ENCODE measurements at places on chromosomes 13 and 19.
A peak's percentile ranks its signal among the peaks of the same experiment; 100 is the strongest.

DNA sequence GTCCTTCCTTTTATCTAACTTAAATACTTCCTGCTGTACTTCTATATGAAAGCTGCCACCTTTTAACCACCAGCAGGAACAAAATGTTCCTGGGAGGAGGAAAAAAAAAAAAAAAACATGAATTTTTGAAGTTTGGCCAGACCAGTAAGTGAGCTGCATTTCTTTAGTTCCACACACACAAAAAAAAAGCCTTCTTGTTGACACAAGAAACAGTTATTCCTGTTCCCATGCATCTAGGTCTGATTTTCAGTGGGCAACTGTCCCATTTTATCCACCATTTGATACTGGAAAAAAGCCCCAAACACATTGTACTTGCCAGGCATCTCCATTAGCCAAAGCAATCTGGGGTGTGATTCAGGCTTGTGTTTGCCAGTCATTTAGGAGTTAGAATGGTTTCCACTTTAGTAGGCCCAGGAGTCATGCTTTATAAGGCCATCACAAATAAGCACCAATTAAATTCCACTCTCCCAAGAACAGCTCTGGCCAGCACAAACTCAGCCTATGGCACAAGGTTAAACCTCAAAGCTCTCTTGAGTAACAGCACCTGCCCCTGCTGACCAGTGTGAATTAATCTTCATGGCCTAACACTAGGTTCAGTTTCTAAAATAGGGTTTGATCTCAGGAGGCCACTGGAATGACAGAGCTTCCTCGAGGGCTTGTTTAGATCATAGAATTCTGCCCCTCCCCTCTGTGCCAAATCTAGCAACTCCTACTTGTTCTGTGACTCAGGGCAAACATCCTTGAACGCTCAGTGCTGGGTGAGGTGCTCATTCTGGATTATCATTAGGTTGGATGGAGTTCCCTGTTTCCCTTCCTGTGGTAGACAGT lies 67.1 kb downstream of the NUFIP1 start:
- DNase-seq = no peak

DNA sequence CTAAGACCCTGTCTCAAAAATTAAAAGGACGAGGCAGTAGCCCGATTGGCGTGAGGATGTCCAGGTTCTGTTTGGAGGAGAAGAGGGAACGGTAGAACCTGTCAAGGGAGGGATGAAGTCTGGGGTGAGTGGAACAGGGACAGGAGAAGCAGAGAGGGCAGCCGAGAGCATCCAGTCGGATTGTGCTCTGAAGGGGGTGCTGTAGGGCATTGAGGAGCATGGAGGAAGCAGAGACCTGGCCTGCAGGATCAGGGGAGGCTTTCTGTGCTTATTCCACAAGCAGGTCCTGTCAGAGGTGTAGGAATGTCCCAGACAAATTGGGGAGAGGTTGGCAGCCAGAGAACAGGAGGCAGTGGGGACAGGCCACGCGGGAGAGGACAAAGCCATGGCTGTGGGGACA lies 14.1 kb downstream of the AP2A1 start:
- no peak for DNase-seq

DNA sequence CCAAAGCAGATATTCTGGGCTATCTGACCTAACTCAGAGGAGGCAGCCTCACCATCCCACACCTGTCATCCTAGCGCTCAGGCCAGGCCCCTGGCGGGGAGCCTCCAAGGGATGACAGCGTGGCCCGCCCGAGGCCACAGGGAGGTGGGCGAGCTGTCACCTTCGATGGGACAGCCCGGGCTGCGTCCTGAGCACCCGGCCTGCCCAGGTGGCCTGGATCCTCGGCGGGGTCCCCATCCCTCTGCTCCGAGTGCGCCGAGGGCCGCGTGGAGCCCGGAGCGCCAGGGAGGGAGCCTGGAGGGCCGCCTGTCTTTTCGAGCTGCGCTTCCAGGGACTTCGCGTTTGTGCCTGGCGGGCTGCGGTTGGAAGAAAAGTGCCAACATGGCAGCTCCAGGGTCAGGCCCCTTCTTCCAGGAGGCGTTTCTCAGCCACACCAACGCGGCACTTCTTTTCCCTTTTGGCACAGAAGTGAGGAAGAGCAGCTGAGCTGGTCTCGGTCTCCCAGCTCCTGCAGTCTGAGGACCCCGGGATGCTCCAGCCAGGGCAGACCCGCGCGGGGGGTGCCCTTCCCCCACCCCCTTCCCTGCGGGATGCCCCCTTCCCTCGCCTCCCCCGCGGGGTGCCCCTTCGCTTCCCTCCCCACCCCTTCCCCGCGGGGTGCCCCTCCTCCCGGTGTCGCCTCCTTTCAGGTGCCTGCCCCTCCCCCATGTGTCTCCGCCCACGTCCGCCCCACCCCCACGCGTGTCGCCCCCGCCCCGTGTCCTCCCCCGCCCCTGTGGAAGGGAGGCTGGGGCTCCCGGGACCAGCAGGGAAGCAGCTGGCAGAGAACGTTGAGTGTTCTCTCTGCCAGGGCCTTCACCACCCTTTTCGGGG lies 42.3 kb downstream of the GJA3 start:
- DNase-seq = no peak

GRCh38 chr19:27776524-27776923 lies 1436.4 kb downstream of the UQCRFS1 start:
- DNase-seq = no peak

- DNase-seq = no peak
Observed at GRCh38 chr13:85666356-85666755, 132.9 kb downstream of the SLITRK6 start.

- DNase-seq = no peak
Observed at GRCh38 chr13:74794147-74794546, 659.9 kb upstream of the KLF12 start.

- DNase-seq = no peak
Observed at GRCh38 chr19:18856385-18857126, 24.8 kb downstream of the UPF1 start.

DNA sequence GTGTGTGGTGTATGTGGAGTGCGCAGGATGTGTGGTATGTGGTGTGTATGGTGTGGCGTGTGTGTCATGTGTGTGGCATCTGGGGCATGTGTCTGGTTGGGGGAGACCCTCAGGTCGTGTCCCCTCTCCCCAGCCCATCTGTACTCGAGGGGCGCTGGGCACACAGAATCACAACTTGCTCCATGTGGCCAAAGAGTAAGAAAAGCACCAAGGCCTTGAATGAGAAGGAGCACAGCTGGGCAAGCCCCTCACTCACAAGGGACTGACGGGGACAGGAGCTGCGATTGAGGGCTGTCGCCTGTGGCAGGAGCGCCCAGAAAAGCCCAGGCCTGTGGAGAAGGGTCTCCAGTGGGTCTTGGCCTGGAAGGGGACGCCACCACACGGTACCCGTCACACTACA lies 62.8 kb downstream of the PEPD start:
- DNase-seq = no peak

DNA sequence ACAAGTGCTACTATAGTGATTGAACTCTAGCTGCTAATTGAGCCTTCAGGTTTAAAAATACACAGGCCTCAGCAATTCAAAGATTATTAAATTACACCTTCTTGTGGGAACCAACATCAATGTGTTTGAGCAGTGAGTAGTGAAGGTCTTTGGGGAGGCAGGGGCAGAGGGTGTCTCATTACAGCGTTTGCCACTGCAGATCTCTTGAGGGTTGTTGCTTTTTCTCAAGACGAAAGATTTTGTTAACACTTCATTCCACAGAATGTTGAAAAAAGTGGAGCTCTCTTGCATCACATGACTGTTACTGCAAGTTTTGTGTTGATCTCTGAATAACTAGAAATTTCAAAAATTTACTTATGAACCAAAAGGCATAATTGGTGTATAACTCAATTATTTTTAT lies 253.6 kb downstream of the ATP8A2 start:
- no peak for DNase-seq

- DNase-seq = no peak
Observed at GRCh38 chr19:18636969-18637629, at the start of gene KLHL26. TSS of gene KLHL26 (plus strand) at chr19:18637028. CDS start at chr19:18637055, 27 bp downstream.

DNA sequence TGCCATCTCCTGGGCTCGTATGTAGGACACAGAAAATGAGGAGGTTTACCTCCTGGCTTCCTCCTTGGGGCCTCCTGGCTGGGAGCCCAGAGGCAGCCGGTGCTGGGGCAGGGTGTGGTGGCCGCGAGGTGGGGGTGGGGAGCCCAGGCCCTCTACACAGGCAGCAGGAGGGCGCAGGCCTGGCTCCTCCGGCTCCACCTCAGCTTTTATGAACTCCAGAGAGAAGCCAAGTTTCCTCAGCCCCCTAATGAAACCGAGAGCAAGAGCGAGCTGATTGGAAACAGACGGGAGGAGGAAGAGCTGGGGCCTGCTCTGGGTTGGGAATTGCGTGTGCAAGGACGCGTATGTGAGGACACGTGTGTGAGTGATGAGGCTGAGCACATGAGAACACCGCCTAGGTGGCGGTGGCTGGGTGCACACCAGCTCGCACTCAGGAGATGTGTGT lies 23.1 kb downstream of the LYL1 start:
- DNase-seq = peak; percentile 35

DNA sequence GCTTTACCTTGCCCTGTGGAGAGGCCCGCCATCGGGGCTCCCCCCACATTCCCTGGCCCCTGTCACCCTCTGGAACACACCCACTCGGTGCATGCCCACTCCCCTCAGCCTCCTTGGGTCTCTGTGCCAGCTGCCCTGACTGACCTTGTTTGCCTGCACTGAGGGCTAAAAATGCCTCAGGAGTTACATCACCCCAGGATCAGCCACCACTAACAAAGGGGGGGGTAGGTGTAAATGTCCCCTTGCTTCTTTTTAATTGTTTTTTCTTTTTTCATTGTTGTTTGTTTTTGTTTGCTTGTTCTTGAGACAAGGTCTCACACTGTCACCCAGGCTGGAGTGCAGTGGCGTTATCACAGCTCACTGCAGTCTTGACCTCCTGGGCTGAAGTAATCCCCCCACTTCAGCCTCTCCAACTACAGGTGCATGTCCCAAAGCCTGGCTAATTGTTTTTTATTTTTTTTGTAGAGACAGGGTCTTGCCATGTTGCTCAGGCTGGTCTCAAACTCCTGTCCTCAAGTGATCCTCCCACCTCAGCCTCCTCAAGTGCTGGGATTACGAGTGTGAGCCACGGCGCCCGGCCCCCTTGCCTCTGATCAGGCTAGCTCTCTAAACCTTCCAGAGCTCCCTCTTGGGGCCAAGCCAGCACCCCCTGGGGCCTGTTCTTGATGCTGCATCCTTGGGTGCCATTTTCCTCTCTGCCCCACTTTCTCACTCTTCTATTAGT lies 297.1 kb downstream of the UQCRFS1 start:
- no peak for DNase-seq

GRCh38 chr13:64529874-64530485 lies 2700.2 kb downstream of the PCDH9 start:
- DNase-seq = no peak

DNA sequence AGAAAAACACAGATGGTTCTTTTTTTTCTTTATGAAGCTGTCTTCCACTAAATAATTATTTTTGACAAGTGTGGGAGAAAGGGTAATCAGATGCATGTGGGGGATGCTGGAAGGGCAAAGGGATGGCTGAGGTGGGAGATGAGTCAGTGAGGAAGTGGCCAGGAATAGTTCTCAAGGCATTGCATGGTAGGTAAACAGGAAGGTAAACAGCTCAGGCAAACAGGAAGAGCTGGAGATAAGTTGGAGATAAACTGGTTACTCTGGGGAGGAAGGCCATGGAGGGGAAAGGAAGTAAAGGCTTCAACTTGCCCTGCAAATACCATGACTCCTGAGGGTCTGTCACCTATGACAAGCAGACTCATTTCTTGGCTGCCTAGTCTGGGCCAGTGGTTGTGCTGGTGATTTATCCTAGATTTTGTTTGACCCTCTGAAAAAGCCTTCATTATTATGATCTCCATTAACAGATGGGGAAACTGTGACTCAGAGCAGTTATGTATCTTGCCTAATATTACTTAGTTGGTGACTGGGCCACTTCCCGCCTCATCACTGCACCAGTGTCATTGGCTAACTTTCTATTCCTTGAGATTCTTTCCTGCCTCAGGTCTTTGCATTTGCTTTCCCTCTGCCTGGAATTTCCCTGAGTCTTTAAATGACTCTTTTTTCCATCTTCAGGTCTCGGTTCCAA lies 17.1 kb downstream of the ACTL9 start:
- no peak for DNase-seq

- DNase-seq = no peak
Observed at GRCh38 chr13:55669051-55669450, 1471.7 kb upstream of the PRR20A start.

- peak; percentile 22 for DNase-seq
Observed at GRCh38 chr19:48424694-48425219, 21.0 kb upstream of the GRWD1 start.

- DNase-seq = no peak
Observed at GRCh38 chr13:39597838-39598237, 5.2 kb downstream of the LHFPL6 start.

- no peak for DNase-seq
Observed at GRCh38 chr13:83508771-83509301, 373.4 kb downstream of the SLITRK1 start.

DNA sequence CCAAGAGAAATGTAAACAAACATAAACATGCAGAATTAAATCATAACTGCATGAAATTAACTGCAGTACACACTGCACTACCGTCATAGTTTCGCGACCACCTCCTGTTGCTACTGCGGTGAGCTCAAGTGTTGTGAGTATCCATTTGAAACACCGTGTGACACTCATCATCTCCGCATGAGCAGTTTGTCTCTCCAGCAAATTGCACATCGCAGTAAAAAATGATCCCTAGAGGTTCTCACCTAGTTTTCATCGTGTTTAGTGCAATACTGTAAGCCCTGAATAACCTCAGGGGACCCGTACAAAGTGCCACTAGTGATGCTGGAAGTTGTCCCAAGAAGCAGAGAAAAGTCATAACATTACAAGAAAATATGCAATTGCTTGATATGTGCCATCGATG lies 147.7 kb downstream of the DPF1 start:
- DNase-seq = no peak

- peak; percentile 86 for DNase-seq
Observed at GRCh38 chr19:7348587-7349230, at the start of gene ARHGEF18. TSS of gene ARHGEF18 (plus strand) at chr19:7348937. CDS start at chr19:7362891, 13,954 bp downstream.

GRCh38 chr13:20404488-20405222 lies 121.0 kb downstream of the CRYL1 start:
- DNase-seq = no peak

- no peak for DNase-seq
Observed at GRCh38 chr13:78589206-78589605, 14.1 kb downstream of the POU4F1 start.

- no peak for DNase-seq
Observed at GRCh38 chr19:43752287-43752875, 2.4 kb downstream of the SMG9 start.

- no peak for DNase-seq
Observed at GRCh38 chr19:6821639-6822310, 49.3 kb downstream of the VAV1 start.

- DNase-seq = no peak
Observed at GRCh38 chr13:110524541-110525257, 36.8 kb downstream of the RAB20 start.

Data from KG1 (cell line).